ENCODE measurements at places on chromosomes 12 and 14.

GRCh38 chr12:6943389-6943721 lies 261 bp upstream of the RNU7-1 start:
- DNase-seq: no peak

- DNase-seq: no peak
Measured at GRCh38 chr12:113770389-113770865, 195.7 kb downstream of the RBM19 start.

- DNase-seq: no peak
Measured at GRCh38 chr14:89422952-89423345, 5.9 kb upstream of the FOXN3 start.

DNA sequence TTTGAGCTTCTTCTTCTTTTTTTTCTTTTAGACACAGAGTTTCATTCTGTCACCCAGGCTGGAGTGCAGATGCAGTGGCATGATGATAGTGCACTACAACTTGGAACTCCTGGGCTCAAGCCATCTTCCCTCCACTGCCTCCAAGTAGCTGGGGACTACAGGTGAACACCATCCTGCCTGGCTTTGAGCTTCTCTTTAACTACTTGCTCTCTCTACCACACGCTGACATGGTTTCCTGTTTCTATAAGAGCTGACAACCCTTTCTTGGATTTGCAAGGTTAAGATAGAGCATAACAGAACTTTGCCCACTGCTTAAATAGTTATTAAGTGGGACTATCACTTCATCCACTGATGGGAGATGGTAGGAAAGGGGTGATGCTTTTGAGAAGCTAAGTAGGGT lies 82.4 kb upstream of the SLC38A2 start:
- DNase-seq: no peak

- DNase-seq: no peak
Measured at GRCh38 chr12:121184425-121184824, 25.5 kb upstream of the P2RX4 start.

DNA sequence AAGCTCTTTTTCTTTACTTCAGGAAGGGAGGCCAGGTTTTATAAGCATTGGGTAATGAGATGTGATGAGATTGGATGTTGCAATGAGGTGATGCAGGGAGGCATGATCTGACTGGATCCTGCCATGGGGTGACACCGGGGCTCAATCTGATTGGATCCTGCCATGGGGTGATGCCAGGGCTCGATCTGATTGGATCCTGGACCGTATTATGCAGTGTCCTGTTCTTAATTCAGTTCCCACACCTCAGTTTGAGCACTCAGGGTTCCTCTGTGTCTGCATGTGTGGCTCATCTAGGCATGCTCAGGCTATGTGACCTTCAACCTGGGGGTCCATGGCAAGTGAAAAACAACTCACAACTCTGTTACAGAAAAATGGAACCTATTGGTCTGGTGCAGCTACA lies 166.4 kb downstream of the SLC15A4 start:
- DNase-seq: no peak

DNA sequence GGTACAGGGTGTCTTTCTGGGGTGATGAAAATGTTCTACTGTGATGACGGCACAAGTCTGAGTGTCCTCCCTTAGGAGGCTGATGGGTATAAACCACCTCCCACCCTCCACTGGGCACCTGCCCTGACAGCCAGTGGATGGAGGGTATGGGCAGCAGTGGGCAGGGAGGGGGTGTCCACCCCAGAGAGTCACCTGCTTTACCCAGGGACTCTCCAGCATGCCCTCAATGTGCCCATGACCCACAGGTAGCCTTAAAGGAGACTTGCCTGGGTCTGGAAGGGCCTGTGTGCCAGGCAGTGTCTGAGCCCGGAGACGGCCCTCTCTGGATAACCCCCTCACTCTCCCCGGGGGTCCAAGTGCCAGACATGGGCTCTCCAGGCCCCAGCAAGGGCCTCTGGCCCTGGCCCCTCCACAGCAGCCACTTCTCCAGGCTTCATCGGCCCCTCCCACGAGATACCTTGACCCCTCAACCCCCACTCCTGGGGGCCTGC lies 38.8 kb downstream of the CCNK start:
- DNase-seq: no peak

DNA sequence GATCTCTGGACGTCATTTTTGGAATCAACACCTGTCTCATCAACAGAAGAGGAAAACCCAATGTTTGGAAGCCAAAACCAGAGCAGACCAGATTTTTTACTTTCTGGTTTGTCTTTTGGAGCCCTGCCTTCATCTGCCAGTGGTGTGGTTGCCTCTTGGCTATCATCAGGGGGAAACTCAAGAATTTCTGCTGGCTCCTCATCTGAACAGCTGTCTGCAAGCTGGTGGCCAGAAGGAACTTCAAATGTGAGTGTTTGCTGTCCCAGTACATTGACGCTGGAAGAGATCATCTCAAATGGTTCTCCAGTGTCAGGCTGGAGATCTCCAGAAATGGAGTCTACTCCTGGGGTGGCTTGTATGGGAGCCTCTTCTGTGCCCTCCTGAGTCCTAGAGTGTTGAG lies 13.8 kb downstream of the PLD4 start:
- DNase-seq: no peak

DNA sequence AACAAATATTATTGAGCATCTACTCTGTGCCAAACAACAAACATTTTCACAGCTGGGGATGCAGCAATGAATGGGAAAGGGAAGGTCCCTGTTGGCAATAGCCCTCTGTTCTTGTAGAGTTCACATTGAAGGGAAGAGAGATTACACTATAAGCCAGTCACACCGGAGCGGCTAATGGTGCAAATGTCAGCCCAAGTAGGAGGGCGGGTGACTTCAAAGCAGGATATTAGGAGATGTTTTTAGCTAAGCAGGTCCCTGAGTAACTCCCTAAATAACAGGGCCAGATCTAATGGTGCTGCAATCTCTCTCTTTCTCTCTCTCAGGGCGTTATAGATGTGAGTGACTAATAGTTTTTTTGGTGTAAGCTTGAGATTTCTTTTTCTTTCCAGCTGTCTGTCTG lies 30.7 kb downstream of the FLVCR2 start:
- DNase-seq: no peak

DNA sequence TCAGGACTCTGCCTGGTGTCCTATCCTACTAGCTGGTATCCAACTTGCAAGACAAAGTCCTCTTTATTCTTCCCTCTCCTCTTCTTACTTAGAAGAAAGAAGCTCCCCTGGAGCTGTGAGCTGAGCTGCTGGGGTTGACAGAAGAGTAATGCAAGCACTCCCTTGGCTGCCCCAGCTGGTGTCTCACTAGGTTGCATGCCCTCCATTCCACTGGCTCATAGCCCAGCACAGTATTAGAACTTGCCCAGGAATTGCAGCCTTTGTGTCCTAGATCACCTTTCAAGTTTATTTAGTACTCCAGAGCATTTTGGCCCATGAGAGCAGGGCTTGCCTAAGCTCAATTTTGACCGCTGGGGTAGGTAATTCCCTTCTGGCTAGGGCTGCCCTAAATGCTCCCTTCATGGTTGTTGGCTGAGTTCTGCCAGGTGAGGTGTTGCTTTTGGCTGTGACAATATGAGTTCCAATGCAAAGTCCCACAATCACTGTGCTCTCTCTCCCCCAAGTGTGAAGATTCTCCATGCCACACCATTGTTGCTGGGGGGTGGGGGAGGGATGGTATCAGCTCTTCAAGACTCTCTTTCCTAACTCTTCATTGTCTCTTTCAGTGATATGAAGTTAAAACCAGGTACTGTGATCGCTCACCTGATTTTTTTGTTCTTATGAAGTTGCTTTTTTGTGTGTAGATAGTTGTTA lies 317.4 kb upstream of the DDHD1 start:
- DNase-seq: no peak

DNA sequence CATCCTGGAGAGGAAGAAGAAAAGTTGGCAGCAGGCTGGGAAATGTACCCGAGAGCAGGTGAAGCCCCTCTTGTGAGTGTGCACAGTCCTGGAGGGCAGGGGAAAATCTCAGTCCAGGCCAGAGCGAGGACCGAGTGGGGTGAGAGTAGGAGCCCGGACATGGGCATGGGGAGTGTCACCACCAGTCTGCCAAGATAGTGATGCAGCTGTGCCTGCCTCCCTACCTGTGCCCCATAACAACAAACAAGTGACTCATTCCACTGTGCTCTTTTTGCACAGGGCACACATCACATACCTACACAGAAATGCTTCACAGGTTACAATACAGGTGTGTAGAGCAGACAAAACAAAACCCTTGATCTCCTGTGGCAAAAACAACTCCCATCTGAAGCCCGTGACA lies 205.9 kb upstream of the PELI2 start:
- DNase-seq: no peak

DNA sequence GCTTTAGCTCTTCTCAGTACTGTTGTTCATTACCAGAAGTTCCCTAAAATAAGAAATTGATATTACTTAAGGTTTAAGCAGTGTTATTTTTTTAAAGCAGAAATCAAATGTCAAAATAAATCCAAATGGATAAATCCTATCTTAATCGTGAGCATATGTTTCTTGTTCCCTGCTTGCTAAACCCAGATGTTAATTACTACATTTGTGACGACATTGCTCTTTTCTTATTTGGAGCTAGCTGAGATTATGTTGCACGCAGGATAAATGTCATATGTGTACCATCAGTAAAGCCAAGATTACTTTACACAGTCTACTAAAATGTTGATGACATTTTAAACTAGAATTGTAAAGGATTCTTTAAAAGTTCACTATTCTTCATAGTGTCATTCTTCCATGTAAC lies 157.5 kb downstream of the PLCZ1 start:
- no peak for DNase-seq

GRCh38 chr12:122835750-122836026 lies 431 bp downstream of the HIP1R start:
- DNase-seq: no peak

DNA sequence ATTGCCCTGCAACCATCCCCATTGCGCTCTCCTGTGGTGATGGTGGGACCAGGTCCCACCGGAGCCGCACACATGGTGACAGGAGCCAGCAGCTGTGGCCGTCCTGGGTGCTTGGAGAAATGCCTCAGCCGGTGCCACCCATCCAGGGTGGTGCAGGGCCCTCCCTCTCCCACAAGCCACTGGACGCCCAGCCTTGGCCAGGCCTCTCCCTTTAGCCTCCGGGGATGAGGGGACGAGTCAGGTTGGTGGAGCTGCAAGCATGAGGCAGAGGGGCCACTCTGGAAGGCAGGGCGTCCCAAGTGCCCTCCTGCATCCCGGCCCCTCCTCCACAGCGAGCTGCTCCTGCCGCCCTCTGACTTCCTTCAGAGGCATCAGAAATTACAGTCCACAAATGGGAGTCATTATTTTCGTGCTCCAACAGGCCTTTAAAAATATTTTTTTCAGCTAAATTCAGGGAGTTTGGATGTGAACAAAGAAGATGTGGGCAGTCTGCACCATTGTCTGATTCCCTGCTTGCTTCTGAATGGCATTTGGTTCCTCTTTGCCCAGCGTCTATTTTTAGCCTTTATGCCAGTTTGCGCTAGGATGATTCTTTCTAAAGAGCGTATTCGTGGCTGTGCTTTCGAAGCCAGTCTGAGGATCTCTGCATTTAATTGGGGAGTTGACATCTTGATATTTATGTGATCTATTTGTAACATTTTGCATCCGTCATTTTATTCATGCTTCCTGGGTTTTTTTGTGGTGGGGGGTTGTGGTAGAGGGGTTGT lies 189.4 kb downstream of the ADGRD1 start:
- no peak for DNase-seq

GRCh38 chr14:81245771-81246170 lies 25.0 kb upstream of the GTF2A1 start:
- no peak for DNase-seq

- DNase-seq: no peak
Measured at GRCh38 chr12:45839917-45840316, 110.4 kb downstream of the ARID2 start.

GRCh38 chr12:16891673-16892072 lies 285.7 kb upstream of the LMO3 start:
- DNase-seq: no peak
